ENCODE measurements at places on chromosomes 11 and 22.

DNA sequence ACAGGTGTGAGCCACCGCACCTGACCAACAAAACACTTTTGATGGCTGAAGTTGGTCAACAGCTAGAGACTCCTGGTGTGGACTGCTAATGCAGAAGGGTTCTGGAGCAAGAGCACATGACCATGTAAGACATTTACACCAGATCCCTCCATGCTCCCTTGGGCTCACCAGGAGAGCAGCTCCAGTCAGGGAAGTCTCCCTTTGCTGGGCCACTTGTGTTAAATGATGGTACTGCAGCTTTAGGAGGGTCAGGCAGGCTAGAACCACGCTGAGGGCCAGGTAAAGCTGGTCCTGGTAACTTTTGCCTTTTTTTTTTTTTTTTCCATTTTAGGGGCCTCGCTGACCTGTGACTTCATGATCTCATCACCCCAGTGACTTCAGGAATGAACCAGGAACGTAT lies 146.4 kb downstream of the FBXO7 start:
- no peak for DNase-seq

GRCh38 chr11:93028960-93029522 lies 59.6 kb downstream of the MTNR1B start:
- DNase-seq: no peak

GRCh38 chr22:30309951-30310741 lies 16.6 kb downstream of the TBC1D10A start:
- no peak for DNase-seq

- DNase-seq: no peak
These were observed 710 bp upstream of the THY1 start for GRCh38 chr11:119423509-119424254.

DNA sequence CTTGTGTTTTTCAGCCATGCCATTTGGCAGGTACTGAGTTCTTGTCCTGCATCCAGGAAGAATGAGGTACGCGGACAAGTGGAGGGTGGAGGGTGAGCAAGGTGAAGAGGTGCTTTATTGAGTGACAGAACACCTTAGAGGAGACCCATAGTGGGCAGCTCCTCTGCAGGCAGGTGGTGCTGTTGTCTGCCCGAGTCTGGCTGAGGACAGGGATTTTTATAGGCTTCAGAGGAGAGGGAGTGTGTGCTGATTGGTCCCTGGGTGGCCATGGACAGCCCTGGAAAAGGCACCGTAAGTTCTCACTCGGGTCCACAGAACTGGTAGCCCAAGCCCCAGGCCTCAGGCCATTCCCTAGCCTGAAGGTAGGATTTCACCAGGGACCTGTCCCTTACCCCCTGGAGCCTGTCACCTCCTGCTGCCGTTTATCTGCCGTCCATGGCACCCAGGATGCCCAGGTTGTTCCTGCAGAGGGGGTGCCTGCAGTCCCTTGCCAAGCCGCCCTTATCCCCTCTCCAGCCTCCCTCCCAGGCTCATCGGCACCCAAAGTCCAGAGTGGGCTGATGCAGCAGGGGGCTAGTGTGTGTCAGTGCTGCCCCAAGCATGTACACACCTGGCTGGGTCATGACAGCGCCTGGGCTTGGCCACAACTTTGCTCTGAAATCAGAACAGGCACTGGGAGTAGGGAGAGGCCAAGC lies 213.6 kb downstream of the LRRC4C start:
- DNase-seq: no peak

GRCh38 chr11:74388678-74389327 lies 9.4 kb downstream of the PGM2L1 start:
- DNase-seq: peak; percentile 54

DNA sequence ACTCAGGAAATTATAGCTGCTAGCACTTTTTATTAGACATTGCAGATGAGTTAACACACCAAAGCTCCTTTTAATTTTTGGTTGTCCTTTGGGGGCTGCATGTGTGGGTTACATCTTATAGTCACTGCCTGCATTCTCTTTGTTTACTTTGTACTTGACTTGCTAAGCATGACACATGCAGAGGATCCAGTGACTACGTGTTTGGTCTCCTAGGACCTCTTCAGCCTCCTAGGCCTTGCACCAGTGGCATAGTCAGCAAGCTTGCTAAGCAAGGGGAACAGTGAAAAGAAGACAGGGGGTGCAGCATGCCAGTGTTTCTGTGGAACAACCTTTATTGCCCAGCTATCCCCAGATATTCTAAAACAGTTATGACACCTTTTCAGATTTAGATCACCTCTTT lies 108.2 kb downstream of the PAX6 start:
- no peak for DNase-seq
